Neuronal stem cell (in vitro differentiated cells): ENCODE measurements at places on chromosomes 3 and 15.
A peak's percentile ranks its signal among the peaks of the same experiment; 100 is the strongest.

- no peak for DNase-seq
Measured at GRCh38 chr3:57805674-57806073, 49.6 kb downstream of the SLMAP start.

DNA sequence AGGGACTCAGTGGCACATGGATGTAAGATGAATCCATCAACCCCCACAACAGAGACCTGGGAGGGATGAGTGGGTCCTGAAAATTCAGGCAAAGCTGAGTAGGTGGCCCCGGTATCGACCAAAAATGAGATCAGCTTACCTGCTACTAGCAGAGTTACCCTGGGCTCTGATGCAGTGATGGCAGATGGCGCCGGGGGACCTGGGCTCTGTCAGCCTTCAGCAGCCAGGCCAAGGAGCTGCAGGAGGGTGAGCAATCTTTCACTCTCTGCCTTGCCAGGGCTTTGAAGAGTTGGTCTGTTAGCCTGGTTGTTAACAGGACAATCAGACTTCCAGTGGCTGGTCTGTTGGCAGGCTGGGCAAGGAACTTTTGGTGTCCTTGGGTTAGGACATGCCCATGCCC, 1054.8 kb downstream of the SI start:
- no peak for DNase-seq

DNA sequence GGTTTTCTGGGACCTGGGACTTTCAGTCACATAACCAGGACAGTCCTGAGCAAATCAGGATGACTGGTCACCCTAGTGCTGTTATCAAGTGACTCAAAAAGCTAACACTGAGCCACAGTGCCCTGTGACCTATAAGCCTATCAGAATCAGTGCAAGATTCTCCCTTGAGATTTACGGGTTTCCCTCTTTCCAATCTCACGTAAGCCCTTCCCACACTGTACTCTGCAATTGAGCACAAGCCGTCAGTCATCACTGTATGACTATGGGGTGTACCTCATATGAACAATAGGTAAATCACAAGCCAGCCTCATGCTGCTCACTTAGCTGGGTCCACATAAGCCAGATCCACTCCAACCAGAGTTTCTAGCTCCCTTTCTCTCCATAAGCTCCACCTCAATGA, 21.0 kb upstream of the CLDN18 start:
- DNase-seq, result no peak

- no peak for DNase-seq
Measured at GRCh38 chr3:38966811-38967692, 84.7 kb downstream of the SCN11A start.

GRCh38 chr15:94844198-94844537, 612.8 kb downstream of the MCTP2 start:
- peak; percentile 1 for DNase-seq

GRCh38 chr3:151156618-151157216, 46.3 kb downstream of the GPR171 start:
- DNase-seq, result peak; percentile 61

DNA sequence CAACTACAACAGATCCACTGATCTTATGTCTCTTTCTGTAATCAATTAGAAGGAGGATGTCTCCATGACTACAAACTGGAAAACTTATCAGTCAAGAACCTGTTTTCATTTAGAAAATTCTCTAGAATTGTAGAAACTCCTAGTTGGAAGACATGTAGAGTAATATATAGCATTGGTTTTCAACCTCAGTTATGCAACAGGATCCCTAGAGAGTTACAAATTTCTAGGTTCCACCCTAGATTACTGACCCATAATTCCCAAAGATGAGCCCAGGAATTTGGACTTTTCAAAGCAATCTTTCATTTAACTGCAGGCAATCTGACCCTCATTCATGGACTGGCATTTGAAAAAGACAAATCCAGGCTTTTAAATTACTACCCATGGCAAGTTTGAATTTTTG, 116.9 kb upstream of the RAP2B start:
- no peak for DNase-seq

GRCh38 chr3:34279901-34280300, 481.5 kb downstream of the PDCD6IP start:
- no peak for DNase-seq

- no peak for DNase-seq
Measured at GRCh38 chr15:61064651-61065050, 164.5 kb downstream of the RORA start.

GRCh38 chr3:98750276-98750919, 12.7 kb upstream of the ST3GAL6 start:
- no peak for DNase-seq

DNA sequence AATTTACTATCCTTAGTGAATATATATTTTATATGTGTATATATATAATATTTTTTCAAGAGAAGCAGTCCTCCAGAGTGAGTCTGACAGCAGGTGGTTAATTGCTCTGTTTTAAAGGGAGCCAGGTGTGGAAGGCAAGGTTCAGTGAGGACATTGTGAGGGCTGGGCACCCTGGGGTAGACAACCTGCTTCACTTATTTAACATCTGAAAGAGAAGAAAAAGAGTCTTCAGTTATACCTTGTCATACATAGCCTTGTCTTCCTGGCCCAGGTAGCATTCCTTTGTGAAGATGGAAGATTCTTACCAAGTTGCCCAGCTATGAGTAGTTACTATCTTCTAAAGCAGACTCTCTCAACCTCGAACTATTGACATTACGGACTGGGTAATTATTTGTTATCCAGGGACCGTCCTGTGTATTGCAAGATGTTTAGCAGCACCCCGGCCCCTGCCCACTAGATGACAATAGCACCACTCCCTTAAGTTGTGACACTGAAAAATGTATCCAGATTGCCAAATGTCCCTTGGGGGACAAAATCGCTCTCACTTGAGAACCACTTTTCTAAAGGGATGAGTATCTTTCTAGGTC, 336.0 kb upstream of the TRIM42 start:
- DNase-seq, result no peak

DNA sequence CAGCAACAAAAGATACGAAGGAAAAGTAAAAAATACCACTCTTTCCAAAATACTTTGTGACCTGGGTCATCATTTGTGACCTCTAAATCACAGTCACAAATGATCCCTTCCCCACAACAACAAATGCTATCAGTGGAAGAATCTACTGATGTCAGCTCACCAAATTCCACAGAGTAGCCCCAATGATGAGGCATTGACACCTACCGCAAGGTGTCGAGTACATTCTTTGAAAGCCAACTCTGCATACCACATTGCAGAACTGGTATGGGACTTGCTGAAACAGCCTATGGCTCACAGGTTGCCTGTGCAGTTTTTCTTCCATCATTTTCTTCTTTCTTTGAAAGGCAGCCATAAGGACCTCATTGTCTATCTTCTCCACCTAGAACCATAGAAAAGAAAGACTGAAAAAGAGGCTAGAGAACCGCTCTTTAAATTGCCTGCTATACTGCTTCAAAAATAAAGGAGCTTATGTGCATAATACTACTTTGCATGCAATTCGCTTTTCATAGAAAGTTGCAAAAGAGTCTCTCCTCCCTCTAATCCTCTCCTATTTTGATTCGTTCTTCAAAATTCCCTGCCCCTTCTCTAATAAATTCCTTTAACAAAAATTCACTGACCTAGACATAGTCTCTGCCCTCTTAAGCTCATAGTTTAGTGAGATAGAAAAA, 21.4 kb upstream of the KPNA1 start:
- DNase-seq, result no peak

DNA sequence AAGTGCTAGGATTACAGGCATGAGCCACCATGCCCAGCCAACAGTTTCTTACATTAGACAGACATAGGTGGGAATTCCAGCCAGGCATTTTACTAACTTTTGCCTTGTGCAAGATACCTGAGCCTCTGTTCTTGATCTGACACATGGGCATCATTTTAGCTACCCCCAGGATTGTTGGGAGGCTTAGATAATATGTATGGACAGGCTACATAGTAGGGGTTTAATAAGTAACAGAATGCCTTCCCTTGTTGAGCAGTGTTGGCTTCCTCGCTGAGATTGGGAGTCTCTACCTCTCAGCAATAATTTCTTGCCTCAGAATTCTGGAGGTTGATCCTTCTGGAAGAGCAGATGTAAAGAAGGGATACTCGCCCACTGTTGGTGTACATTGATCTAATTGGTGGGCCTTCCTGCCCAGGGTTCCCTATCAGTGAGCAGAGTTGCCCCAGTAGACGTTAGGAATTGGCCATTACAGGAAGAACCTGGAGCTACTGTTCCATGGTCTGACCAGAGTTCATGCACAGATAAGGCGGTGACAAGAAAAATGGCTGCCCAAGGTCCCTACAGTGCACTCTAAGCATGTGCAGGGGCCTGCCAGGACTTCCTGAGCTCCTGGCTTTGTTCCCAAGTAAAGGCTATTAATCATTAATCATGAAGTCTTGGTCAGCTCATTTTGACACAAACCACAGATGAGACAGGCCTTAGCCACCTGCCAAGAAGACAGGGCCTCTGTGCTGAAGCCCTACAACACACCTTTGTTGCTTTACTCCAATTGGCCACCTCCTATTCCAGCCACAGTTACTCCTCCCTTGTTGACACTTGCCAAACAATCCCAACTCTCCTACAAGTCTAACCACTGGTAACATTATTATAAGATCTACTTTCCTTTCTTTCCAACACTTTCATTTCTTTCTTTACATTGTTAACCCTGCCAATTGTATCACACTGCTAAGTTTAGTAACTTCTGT, 5.0 kb upstream of the IL17RE start:
- DNase-seq, result no peak

DNA sequence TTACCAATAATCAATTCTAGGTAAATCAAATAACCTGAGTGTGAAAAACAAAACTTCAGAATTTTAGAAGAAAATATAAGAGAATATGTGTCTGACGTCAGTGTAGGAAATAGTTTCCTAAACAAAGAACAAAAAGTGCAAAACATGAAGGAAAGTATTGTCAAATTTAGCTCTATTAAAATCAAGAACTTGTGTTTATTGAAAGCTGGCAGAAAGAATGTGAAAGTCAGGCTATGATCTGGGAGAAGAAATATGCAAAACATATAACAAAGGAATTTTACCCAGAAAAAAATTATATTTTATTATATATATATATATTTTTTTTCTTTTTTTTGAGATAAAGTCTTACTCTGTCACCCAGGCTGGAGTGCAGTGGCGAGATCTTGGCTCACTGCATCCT, 129.1 kb upstream of the ANKRD28 start:
- no peak for DNase-seq

DNA sequence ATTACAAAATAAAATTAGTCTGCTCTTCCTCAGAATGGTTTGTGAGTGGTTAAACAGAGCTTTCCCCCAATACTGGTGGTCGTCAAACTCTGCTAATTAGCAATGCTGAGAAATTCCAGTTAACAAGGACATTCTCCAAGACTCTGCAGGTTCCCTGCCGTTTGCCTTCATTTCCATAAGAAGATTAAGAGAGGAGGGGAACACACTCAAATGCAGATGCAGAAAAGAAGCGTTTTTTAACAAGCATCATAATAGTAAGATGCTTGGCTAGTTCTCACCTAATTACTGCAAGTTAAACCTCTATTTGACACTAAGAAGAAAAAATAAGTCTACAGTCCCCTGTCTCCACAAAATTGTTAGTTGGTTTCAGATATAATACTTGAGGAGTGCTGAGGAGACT, 3.7 kb upstream of the SOX2 start:
- DNase-seq, result no peak

DNA sequence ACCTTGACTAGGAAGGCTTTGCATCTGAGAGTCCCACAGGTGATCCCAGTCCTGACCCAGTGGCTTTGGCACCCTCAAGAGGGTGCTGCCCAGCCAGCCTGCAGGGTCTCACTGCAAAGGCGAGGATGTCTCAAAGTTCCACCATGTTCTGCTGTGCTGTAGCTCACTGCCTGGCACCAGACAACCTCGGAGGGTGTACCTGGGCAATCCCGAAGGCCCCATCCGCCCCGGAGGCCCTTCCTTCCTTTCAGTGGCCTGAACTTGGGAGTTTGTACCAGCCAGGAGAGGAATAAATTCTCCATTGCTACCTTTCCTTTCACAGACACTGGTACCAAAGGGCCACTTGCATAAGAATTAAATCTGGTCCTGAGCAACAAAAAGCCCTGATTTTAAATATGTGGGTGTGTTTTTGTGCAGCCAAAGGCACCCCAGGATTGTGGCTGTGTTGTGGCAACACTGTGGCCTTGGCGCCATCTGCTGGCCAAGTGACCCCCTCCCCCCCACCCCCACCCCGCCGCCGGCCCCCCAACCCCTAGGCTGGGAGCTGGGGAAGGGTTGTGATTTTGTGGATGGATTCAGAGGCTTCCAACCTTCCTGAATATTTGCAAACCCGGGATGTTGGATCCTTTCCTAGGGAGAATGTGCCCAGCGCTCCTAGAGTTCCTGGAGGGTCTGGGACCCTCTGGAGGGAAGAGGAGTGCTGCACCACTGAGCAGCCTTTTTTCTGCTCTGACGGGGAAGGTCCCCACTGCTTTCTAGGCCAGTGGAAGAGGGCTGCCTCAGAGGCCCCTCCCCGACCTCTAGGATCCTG, 9.7 kb upstream of the PTPN23 start:
- no peak for DNase-seq

GRCh38 chr3:20334842-20335241, 148.8 kb upstream of the SGO1 start:
- DNase-seq, result no peak

DNA sequence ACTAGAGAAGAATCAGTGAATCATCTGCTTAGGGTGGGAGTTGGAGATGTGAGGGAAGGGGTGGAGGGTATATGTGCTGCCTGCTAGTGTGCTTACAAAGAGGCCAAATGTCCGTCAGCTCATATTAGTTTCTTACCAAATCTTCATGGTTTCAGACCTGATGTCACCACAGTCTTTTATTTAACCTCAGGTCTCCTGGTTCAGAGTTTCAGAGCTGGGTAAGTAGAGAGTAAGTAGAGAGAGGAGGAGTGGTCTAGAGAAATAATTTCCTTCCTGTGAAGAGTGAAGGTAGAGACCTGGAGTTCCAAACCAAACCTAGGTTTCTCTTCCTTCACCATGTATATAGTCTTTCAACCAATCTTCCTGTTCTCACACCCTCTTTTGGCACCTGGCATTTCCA, 17.5 kb upstream of the P2RY1 start:
- no peak for DNase-seq

DNA sequence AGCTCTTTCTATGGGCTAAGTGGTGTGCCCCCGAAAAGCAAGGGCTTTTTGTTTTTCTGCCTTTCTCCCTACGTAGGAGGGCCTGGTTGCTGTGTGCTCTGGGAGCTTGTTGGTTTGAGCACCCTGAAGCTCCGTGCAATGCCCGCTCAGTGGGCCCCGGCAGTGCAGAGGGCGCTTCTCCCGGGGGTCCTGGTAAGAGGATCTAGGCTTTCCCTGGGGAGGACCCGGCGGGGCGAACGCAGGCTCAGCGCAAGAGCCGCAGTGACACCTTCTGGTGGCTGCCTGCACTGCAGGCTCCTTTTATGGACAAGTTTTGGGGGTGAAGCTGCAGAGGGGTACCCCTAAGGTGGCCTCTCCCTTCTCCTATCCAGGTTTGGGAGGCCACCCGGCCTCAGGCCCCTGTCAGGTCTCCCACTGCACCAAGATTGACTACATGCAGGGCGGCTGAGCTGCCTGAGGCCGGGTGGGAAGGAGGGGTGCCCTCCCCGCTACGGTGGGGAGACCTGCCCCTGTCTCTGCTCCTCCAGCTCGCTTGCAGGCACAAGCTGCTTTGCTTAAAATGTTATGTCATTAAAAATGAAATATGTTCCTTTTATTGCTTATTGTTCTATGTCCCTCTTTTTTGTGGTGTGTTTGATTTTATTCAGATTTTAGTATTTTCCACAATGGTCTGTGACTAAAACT, 387.9 kb downstream of the GABRG3 start:
- peak; percentile 40 for DNase-seq

- DNase-seq, result no peak
Measured at GRCh38 chr15:68787609-68788263, 33.0 kb downstream of the ANP32A start.

GRCh38 chr15:45112143-45112590, 1.8 kb downstream of the DUOX2 start:
- DNase-seq, result no peak
